Activated naive CD4-positive, alpha-beta T cell treated with Interleukin-2 at 50 U/mL for 16 hours (primary cell): ENCODE measurements at places on chromosomes 3 and 15.
A peak's percentile ranks its signal among the peaks of the same experiment; 100 is the strongest.

GRCh38 chr15:66570842-66571478, 5.2 kb upstream of the LCTL start:
- no peak for DNase-seq

DNA sequence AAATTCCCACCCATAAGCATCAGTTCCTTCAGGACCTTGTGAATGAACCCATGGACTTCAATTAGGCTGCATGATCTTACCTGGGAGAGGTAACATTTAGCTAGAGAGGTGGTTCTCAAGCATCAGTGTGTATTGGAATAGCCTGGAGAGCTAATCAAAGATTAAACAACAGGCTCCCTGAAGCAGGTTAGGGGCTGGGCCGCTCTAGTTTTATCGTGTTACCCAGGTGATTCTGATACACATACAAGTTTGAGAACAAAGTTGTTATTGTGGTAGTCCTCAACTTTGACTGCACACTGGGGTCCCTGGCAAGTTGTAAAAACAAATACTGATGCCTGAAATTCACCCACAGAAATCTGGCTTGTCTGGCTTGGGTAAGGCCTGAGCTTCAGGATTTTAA, 31.2 kb downstream of the MYH15 start:
- no peak for DNase-seq

GRCh38 chr3:58049143-58049785, 41.0 kb downstream of the FLNB start:
- DNase-seq = no peak

GRCh38 chr3:49173116-49173791, 1.9 kb downstream of the KLHDC8B start:
- DNase-seq = no peak

DNA sequence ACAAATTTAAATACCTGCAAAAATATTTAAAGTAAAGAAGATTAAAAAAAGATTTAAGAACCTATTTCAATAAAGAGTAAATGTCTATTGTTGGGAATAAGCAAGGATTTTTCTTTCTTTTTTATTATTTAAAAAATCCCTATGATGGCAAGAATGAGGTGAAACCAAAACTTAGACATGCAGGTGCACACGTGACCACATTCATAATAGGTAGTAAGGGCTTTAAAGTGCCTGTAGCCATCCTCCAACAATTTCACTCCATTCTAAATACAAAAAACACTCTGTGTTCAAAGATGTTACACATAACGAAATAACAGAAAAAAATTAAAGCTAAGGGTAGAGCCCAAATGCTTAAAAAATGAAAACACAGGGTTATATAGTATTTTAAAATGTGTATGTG, 74.0 kb downstream of the FBN1 start:
- no peak for DNase-seq

DNA sequence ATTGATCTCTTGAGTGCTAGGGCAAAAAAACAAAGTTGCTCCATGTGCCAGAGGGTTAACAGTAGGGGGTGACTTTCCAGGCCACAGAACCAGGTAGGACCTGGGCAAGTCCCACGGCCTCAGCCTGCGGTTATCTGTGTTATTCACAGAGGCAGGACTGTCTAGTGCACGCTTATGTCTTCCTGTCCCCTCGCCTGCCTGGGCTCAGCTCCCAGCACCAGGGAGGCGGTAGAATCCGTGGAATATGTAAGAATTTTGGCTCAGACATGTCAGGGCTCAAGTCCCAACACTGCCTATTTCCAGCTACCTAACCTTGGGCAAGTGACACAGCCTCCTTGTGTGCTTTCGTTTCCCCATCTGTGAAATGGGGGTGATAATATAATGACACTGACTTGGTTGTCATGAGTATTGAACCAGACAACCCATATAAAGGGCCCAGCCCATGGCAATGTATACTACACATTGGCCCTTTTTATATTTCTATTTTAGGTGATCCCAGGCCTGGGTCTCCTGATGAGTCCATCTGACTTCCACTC, 44.3 kb upstream of the FLNB start:
- no peak for DNase-seq

DNA sequence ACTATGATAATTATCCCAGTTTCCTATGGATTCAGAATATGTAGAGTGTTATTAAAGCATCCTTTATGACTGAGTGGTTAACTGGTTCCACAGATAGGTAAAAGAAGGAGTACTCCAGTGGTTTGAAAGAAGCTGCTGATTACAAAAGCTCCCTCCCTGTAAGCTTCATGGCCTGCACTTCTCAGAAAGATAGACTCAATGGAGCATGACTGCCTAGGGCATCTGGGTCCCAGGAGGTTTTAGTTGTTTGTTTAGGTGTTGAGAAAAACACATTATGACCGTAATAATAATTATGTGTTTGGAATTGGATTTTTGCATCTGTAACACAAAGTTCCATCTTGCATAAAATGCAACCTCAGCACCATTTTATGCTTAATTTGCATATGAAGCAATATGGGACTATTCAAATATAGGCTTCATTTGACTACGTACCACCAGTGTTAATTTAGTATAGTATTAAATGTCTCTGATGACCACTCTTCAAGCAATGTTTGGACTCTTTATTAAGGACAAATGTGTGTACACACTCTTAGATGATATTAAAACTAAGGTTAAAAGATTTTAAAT, 121.1 kb downstream of the ROBO2 start:
- no peak for DNase-seq

DNA sequence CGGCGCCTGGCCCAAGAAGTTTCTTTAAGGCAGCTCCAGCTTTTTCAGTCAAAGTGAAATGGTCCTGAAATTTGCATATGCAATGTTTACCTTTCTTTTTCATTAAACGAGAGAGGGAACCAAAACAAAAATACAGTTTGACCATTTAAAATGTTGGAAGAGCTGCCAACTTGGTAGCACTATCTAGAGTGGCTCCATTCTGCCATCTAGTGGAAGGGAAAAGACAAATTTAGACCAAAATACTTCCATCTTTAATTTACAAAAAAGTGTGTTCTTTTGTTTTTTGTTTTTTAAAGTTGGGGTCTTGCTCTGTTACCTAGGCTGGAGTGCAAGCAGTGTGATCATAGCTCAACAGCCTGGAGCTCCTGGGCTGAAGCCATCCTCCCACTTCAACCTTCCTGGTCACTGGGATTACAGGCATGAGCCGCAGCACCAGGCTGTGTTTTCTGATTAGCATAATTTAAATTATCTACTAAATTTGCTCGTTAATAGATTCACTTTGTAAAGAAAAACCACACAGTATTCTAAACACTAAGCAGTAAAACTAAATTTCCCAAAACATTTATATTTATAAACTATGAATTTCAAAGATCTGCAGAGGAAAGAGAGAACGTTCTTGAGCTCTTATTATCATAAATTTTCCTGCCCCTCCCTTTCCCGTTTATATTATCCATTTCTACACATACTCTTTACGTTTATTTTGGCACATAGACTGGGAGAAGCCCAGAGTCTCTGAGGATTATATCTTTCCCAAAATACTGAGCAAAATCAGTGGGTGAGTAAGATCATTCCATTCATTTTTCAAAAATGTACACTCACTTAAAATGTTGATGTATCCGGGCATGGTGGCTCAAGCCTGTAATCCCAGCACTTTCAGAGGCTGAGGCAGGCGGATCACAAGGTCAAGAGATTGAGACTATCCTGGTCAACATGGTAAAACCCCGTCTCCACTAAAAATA, 15.4 kb upstream of the RFC4 start:
- no peak for DNase-seq

DNA sequence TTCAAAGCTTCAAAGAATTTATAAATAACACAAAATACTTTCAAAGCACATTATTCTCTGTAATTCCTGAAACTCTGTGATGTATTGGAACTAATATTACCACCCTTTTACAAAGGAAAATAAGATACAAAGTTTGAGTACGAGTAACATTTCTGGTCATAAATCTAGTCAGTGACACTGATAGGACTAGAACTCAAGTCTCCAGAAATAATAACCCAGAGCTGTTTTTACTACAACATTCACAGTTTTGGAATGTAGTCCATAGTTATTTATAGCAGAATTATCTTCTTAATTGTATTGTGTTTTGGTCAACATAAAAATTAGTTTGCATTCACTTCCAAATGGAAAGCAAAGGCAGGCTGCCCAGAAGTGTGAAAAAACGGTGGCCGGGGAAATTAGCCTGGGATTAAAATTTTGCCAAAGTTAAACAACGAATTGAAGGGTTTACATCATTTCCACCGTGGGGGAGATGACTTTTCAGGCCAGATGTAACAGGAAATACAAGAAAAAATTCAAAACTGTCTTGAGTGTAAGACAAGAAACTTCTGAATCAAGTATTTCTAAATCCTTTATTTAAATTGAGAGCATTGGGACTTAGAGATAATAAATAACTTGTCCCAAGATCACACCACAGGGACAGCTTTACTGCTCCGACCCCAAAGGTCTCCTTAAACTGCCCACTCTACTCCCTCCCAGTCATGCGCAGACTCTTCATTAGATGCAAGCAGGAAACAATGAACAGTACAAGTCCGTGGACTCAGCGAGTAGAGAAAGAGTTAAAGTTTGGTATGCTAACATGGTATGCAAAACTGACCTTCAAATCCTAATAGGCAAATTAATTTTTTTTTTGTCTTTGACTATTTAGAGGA, 74.3 kb upstream of the VGLL4 start:
- no peak for DNase-seq

DNA sequence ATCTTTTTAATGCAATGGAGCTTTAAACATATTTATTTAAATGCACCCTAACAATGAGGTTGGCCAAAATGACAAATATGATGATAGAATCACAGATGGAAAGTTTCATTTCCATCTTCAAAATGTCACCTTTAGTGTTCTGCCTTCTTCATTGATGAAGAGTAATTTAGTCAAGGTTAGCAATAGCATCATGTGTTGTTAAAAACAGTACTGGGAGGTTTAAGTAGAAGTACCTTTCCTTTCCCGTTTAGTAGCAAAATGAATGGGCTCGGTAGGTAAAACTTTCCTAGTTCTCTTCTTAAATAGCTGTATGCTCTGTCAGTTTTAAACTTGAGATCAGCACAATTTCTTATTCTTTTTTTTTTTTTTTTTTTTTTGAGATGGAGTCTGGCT, 35.1 kb downstream of the EIF2AK4 start:
- no peak for DNase-seq

DNA sequence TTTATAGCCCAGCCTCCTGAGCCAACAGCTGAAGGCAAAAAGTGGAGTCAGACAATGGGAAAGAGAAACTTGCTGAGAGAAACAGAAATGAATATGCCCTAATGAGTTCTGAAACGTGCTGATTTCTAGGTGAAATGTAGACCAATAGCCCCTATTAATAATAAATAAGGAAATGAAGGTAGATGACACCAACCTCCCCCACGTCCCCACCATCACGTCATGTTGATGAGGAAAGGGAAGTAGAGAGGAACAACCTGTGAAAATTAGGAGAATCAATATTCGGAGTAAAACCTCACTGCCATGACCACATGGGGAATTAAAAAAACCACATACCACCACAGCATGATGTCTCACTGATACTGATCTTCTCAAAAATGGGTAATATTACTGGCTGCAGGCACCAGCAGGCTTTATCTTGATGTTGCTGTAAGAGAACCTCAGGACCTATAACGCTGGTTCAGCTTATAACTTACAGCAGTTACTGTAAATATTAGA, 64.0 kb downstream of the KAT2B start:
- peak; percentile 73 for DNase-seq

DNA sequence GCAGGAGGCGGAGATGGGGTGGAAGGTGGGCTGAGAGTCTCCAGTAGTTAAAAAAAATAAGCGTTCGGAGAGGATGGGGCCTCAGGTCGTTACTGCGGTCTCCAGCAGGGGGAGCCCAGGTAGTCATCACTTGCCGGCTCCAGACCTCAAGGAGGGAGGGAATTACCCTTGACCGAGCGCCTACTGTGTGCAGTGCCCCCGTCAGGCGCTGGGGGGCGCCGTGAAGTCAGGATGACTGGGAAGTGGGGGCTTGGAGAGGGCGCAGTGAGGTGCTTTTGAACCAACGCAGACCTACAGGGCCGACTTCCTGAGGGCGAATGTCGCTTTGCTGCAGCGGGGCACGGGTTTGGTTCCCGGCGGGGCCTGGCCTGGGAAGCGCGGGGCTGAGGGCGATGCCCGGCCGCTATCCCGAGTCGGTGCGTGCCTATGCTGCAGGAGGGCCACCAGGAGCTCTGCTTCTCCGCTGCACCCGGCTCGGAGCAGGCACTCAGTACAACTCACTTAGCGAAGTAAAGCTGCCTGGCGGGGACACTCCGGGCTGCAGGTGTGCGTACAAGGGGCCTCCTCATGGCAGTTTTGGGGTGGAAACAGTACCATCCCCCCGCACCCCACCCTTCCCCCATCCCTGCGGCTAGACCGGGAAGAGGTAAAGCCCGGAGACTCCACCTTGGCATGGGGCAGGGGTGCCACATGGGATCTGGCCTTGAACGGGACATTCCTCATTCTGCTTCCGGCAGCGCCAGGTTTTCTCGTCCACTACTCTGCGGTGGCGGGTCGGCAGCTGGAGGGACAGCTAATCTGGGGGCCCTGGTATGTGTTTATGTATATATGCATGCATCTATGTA, 79.8 kb downstream of the RHCG start:
- peak; percentile 74 for DNase-seq

- DNase-seq = no peak
These were observed 8.8 kb downstream of the GPR87 start for GRCh38 chr3:151307583-151308488.

- DNase-seq = no peak
These were observed 4.8 kb upstream of the CSPG5 start for GRCh38 chr3:47583320-47584075.

GRCh38 chr3:3065876-3066275, 44.3 kb downstream of the IL5RA start:
- no peak for DNase-seq

GRCh38 chr15:31398677-31399301, 72.2 kb downstream of the KLF13 start:
- DNase-seq = peak; percentile 30

GRCh38 chr3:16546186-16547010, 32.9 kb upstream of the RFTN1 start:
- no peak for DNase-seq

DNA sequence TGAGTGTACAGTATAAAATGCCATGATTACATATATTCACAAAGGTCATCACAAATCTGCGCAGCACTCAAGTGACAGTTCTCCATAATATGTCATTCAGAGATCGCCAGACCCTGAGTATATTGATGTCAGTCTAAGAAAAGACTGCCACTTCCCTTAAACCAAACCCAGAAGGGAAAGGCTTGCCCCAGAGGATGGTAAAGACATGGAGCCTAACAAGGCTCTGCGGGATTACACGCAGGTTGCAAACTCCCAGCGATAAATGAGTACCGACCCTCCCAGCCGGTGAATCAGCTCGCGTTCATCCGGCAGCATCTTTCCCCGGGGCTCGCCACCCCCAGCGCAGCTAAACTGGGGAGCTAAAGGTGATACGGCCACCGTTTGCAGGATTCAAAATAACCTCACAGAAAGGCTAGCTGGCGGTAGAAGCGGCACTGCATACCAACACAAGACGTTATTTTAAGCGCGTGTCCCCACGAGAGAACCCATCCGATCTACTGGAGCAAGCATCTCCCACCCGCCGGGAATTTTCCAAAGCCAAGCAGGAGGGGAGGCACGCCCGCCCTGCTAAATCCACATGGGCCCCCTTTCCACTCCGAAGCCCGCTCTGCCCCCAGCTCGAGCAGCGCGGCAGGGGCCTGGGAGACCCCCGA, 643 bp downstream of the MYO5A start:
- peak; percentile 56 for DNase-seq

GRCh38 chr3:119604878-119605277, 7.2 kb downstream of the PLA1A start:
- DNase-seq = no peak

- DNase-seq = no peak
These were observed 46.8 kb downstream of the DNAJC13 start for GRCh38 chr3:132464066-132464465.
